ACHN (cell line): ENCODE measurements at places on chromosomes 13 and 19.

DNA sequence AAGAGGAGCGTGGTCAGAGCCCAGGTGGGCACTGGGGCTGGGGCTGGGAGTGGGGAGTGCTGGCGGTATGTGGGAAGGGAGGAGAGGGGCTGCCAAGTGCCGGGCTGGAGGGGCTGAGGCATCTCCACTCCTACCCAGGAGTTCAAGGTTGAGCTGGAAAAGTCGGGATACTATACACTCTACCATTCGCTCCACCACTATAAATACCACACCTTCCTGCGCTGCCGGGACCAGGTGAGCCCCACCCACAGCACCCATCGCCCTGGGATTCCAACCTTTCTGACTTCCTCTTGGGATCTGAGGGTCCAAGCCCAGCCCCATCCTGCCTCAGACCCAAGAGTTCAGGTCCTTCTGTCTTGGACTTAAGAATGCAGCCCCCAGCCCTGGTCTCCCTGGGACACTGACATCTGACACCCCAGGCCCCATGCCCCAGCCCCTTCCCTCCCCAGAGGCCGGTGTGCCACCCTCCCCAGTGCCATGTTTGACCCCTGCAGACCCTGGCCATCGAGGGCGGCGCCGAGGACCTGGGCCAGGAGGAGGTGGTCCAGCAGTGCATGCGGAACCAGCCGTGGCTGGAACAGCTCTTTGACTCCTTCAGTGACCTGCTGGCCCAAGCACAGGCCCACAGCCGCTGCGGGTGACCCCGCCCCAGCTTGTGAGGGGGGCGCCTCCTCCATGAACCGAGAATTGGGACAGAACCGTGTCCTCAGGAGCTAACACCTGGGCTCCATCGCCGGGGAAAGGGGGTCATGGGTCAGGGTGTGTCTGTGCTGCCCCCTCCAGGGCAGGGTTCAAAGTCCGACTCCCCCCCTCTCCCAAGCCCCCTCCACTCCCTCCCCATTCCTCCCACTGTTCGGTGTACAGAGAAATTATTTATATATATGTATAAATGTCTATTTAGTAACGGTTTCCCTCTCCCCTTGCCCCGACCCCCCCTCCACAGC is 14.7 kb downstream of the RRAS start:
- no peak for DNase-seq

- no peak for DNase-seq
Observed at GRCh38 chr19:56145698-56146097, 4.6 kb downstream of the ZNF444 start.

DNA sequence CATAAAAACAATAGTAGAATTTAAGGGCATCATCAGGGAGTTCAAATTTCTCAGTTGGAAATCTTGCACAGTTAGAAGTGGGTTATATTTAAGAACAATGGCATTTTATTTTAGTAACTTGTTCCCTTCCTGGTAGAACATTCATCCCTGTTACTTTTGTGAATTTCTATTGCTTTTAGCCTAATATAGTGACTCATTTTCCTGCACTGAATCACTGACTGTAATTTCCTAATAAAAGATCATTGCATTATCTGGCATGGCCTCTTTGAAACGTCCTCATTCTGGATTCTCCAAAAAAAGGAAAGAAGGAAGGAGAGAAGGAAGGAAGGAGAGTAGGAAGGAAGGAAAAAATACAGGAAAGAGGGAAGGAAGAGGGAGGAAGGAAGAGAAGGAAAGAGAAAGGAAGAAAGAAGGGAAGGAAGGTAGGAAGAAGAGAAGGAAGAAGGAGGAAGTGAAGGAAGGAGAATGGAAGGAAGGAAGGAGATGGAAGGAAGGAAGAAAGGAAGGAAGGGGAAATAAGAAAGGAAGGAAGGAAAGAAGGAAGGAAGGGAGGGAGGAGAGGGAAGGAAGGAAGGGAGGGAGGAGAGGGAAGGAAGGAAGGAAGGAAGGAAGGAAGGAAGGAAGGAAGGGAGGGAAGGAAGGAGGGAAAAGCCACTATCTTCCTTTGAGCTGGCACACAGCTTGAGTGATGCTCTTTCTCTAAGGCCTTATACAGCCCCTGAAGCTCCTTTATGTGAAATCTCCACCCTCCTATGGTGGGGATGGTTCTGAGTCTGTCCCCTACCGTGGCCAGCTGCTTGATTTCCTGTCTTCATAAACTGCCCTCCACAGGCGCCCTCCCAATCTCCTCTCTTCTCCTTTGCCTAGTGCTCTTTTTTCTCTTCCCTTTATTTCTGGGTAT is 29.8 kb upstream of the TM9SF2 start:
- DNase-seq: no peak

DNA sequence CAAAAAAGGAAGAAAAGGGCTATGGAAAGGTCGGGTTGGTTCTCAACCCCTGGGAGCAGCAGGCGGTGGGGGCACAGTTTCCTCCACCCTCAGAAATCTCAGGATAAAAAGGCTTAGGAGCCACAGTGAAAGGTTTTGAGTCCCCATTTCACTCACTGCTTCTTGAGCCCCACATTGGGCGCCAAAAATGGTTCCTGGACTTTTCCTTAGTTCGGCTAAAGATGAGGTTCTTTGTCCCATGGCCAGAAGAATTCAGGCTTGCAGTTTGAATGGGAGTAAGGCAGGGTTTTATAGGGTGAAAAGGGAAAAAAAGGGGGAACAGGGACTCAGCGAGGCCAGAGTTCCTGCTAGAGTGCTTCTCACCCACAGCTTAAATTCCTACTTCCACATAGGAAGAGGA is 179.5 kb downstream of the GGACT start:
- DNase-seq: peak; percentile 8

DNA sequence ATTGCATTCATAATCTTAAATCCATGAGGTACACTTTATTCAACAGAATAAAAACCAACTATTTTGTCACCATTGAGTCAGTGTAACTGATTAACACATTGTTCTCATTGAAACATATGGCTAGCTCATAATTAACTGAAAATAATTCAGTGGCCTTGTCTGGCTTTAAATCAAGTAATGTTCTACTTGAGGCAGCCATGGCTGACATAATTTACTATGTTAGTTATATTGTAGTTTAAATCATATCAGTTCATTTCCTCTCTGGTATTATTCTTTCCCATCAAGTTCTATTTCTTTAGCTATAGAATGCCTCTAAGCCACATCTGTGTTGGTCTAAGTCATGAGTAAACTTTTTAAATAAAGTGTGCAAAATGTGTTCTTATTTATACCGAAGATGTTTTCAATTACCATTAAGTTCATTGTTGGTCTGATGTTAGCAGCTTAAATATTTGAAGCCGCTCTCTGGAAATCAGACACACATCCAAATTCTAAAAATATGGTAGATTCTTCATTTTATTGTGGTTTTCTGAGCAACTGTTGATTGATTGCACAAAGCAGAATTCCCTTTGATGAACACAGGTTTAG is 393.7 kb downstream of the GPC6 start:
- DNase-seq: no peak

DNA sequence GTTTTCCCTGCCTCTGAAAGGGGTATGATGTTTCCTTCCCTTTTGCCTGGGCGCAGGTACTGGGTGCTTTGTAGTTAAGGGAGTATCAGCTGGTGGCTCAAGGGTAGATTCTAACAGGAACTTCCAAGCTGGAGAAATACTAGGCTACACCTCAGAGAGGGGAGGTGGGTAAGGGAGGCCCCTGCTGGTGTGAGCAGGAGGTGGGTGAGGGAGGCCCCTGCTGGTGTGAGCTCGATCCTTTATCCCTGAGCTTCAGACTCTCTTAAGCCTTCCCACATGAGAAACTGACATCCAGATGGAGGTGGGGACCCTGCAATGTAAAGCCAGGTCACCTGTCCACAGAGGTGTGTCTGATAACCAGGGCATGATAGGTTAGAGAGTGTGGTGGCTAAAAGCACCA is 32.1 kb downstream of the CYP2B6 start:
- no peak for DNase-seq

DNA sequence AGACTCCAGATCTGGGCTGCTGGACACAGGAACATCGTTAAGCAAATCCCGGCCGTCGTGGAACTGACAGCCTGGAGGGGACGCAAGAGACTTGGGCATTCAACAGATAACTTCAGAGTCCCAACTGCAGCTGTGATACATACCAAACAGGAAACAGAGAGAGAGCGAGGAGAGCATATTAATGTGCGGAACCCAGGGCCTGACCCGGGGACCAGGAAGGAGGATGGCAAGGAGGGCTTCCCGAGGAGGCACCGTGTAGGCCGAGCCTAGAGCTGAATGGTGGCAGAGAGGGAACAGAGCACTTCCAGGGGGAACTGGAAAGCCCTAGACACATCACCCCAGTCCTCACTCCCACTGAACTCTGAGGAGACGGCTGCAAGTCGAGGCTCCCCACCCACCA is 68.1 kb downstream of the SIPA1L3 start:
- no peak for DNase-seq

DNA sequence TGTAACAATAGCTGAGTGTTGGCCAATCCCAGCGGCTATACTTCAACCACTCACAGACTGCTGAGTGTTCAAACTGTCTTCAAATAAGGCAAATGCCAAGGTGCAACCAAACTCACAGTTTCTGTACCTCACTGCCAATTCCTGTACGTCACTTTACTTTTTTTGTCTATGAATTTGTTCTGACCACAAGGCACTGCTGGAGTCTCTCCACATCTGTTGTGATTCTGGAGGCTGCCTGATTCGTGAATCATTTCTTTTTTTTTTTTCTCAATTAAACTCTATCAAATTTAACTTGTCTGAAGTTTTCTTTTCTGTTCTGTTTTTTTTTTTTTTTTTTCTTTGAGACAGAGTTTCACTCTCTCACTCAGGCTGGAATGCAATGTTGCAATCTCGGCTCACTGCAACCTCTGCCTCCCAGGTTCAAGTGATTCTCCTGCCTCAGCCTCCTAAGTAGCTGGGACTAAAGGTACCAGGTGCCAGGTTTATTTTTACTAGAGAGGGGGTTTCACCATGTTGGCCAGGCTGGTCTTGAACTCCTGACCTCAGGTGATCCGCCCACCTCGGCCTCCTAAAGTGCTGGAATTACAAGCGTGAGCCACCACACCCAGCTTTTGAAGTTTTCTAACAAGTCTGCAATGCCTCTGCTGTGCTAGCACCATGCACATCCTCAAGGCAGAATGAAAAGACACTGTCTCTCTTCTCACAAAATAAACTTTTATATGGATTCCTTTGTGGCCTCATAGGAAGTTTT is 401.7 kb downstream of the IRS2 start:
- DNase-seq: no peak

DNA sequence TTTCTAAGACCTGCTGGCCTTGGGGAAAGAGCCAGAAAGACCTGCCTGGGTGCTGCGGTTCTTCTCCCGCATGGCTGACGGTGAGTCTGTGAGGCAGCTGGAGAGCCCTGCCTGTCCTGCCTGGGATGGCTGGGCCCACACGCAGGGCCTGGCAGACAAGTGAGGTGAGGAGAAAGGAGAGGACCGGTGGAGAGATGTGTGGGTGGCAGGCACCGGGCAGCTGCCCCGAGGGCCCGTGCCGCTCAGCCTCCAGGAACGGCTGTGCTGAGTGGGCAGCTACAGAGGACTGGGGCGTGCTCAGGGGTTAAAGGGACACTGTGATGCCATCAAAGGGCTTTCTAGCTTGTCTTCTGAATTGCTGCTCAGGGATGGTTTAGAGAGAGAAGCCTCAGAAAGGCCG is 53.8 kb downstream of the MLLT1 start:
- DNase-seq: no peak

- DNase-seq: peak; percentile 13
Observed at GRCh38 chr19:10206226-10206885, 11.6 kb upstream of the DNMT1 start.

DNA sequence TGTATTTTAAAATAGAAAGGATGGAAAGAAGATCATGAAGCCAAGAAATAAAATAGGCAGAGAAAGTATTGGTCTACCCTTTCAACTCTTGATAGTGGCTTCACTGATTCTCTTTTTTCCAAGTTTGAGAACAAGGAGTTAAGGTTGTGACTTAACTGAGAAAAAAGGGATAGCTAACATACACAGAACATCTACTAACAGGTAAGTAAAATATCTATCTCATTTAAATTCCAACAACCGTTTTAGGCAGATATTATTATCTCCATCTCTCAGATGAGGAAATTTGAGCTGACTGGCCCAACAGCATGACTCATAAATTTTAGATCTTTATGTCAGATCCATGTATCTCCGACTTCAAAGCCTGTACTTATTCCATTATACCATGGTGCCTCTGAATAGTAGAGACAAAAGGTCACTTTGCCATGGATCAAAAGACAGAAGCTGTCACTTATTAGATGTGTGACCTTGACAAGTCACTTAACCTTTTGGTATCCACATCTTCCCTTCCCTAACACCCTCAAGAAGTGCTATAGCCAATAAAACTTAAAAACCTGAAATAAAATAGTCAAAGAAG is 152.1 kb downstream of the DACH1 start:
- DNase-seq: no peak

- DNase-seq: no peak
Observed at GRCh38 chr13:20685092-20685491, 18.4 kb upstream of the IL17D start.

DNA sequence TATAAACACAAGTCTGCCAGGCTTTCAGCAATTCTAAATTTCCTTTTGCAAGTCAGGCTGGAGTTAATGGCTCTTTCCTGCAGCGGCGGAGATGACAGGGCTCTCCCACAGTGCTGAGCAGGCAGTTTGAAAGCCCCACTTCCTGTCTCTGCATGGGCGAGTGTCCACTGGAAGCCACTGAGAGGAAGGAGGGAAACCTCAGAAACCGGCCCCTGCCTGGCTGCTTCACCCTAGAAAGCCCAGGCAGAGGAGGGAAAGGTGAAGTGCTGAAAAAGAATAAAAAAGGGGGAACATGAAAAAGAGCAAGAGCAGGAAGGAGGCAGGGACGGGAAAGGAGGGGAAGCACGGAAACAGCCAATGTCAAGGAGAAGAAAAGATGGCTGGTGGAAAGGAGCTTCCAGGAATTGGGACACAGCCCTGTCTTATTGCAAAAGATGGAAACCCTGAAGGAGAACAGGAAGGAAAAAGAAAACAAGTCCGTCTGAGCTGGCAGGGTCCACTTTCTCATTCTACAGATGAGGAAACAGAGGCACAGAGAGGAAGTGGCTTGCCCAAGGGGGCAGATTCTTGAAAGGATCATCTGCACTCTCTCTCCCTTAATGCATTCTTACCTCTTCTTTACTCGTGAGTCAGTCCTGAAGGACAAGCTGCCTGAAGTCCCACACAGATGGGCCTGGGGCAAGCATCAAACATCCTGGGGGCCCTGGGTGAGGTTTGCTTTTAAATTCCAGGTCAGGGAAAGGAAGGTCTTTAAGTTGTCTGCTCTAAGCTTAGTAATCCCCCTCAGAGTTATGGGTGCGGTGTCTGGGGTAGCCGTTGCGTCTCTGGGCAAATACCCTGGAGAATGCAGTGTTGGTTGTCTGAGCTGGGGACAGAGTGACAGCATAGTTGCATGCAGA is 38.8 kb upstream of the ALOX5AP start:
- DNase-seq: no peak
